ENCODE measurements at places on chromosomes 6 and 20. TPM values are rescaled to one million over a fixed set of nuclear protein-coding genes. Genes with fewer than 3 reads are reported as not detected.
A peak's percentile ranks its signal among the peaks of the same experiment; 100 is the strongest.

CCN6 gene
- not detected for polyA plus RNA-seq

DNA sequence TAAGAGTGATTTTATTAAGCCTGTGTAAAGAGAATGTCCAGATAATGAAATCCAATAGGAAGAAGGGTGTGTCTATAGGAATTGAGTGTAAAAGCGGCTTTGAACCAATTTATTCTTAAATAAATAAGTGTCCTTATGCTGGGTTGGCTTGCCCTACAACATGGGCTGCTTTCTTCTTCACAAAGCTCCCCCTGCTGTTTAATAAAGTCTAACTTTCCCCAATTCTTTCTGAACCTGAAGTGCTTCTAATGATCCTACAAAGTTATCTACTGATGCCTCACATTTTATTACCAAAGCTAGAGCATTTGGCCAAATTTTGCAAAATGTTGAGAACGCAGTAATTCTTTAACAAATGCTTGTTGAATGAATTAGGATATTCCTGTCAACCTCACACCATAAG, 36.3 kb upstream of the SIRT5 start:
- DNase-seq = no peak

DNA sequence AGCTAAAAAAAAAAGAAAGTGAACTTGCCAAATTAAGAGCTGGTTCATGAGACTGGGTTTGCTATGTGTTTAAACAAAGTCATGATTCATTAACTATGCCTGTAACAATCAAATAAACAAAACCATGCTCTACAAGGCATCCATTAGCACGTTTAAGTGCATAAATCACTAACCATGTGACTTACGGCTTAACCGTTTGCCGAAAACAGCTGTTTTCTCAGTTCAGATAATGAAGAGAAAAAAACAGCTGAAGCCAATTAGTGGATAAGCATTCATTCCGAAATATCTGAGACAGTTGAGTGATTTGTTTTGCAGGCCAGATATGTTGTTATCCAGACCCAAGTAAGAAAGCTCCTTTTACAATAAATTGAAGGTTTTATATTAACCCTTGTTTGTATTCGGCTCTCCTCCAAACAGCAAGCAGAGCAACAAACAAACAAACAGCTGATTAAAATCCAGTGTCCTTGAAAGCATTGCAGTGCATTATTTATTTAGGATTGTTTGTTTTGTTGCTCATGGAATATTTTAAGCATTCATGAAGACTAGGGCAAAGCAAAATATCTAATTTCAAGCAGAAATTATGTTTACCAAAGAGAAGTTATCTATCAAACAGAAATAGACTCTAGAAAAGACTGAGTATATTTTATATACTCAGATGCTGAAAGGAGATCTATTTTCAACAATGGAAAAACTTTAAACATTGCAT, 343.5 kb downstream of the RFPL4B start:
- DNase-seq = no peak

- DNase-seq = no peak
These were observed 42.9 kb downstream of the CDH26 start for GRCh38 chr20:60001108-60001507.

GRCh38 chr6:81863123-81863522, 110.6 kb upstream of the TENT5A start:
- DNase-seq = no peak

- DNase-seq = no peak
These were observed 18.5 kb downstream of the RPP21 start for GRCh38 chr6:30363459-30363858.

DNA sequence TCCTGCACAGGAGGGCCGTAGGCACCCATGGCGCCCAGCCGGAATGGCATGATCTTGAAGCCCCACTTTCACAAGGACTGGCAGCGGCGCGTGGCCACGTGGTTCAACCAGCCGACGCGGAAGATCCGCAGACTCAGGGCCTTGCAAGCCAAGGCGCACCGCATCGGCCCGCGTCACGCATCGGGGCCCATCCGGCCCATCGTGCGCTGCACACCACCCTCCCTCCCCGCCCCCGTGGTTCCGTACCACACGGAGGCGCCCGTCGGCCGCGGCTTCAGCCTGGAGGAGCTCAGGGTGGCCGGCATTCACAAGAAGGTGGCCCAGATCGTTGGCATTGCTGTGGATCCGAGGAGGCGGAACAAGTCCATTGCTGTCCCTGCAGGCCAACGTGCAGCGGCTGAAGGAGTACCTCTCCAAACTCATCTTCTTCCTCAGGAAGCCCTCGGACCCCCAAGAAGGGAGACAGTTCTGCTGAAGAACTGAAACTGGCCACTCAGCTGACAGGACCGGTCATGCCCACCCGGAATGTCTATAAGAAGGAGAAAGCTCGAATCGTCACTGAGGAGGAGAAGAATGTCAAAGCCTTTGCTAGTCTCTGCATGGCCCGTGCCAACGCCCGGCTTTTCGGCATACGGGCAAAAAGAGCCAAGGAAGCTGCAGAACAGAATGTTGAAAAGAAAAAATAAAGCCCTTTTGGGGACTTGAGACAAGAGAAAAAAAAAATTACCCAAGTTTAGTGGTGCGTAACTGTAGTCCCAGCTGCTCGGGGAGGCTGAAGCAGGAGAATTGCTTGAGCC, 9.9 kb upstream of the NCOA5 start:
- DNase-seq = peak; percentile 34

CNR1 gene
- polyA plus RNA-seq = 0.30 TPM

GRCh38 chr20:14116037-14116436, 120.7 kb downstream of the MACROD2 start:
- no peak for DNase-seq

DEFB127 gene
- not detected for polyA plus RNA-seq

DNA sequence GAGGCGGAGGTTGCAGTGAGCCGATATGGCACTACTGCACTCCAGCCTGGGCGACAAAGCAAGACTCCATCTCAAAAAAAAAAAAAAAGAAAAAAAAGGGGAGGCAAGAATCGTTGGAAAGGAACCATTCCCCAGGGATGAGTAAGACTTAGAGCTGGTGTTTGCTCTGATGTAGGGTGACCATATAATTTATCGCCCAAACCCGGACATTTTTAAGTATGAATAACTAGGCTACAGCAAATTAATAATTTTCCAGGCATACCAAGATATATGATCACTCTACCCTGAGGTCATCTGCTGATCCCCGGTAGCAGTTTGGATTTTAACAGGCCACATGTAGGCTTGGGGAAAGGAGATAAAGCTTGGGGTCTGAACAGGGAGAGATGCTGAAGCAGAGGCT, 260.9 kb downstream of the BTBD9 start:
- DNase-seq = no peak

DNA sequence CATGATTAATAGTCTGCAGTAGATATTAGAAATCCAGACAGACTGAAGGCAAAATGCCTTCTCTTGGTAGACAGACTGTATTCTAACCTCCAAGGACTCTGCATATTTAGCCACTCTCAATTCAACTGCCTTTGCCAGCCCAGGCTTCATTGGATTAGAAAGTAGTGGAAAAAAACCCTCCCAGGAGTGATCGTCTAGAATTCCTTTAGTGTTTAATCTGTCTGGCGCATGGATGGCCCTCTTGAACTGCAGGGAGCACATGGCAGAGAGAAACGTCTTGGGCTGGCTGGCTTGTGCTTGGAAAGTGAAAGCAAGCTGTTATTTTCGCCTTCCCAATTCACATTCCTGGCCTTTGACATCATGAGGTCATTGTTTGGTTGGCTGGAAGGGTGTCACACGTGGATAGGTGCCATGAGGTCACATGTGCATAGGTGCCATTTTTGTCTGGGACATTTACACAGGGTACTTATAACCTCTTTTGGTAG, 30.9 kb upstream of the NEDD9 start:
- peak; percentile 84 for DNase-seq

MRAP2 gene
- not detected for polyA plus RNA-seq

ERVFRD-1 gene
- 0.08 TPM for polyA plus RNA-seq

- DNase-seq = peak; percentile 75
These were observed 59.8 kb downstream of the NEDD9 start for GRCh38 chr6:11172501-11173327.

- no peak for DNase-seq
These were observed 113.3 kb upstream of the NUP153 start for GRCh38 chr6:17820055-17820454.

DNA sequence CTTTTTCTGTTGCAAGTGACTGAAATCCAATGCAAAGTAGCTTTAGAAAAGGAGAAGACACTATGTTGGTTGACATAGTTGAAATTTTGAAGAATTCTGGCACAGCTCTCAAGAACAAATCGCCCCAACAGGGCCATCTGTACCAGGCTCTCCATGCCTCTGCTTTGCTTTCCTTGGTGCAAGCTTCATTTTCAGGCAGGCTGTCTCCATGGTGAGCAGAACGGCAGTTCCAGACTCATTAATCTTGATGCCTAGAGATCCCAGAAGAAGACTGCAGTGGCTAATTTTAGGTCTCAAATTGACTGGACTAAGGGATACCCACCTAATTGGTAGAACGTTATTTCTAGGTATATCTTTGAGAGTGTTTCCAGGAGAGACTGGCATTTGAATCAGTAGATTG, 950.7 kb upstream of the FLRT3 start:
- DNase-seq = no peak

DNA sequence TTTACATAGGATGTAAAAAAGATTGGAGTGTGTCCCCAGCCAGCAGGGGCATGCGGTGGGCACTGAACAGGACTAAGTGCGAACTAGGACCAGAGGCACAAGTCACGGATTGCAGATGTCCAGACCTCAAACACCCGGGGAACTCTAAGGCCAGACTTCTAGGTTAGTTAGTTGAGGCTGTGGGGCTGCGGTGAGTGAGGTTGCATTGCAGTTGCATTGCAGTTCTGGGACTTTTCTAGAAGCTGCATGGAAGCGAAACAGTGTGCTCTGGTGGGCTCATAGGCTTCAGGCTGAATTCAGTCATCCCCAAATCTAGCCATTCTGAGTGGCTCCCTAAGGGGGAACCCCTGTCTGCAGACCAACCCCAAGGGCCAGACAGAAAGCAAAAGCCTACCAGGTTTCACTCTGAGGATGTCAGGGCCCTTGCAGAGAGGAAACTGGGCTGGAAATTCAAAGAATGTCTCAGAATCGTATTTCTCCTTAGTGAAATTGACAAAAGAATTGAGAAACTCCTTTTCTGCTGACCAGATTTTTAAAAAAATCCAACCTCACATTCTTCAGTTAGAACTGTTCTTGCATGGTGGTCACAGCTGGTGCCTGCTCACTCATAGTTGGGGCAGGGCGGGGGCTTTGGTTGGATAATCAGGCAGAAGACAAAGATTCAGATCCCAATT, 182.8 kb downstream of the ZDHHC14 start:
- no peak for DNase-seq

NKX2-2 gene
- polyA plus RNA-seq = not detected

GRCh38 chr20:21339499-21339898, 36.4 kb downstream of the XRN2 start:
- DNase-seq = no peak
